Fibroblast of the conjunctiva (primary cell): ENCODE measurements at places on chromosomes 11 and 22.

GRCh38 chr11:6431861-6432260 is 8.9 kb downstream of the HPX start:
- DNase-seq: peak; percentile 46

- no peak for DNase-seq
Measured at GRCh38 chr11:20844630-20845029, 175.2 kb downstream of the NELL1 start.

DNA sequence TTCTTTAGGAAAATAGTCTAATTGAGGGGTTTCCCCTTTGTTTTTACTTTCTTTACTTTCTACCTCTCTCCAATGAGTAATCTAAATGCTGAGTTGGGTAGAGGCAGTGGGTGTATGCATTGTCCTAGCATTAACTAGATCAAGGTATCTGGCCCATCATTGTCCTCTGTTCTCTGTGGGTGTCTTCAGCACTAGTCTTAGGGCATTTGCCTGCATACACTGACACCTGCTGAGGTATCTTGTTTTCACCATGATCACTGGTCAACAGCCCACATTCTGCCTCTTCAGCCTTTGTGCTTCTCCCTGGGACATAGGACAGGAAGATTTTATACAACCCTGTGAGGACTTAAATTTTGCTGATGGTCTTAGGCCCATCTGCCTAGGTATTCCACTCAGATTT is 371.1 kb downstream of the RAB38 start:
- no peak for DNase-seq

DNA sequence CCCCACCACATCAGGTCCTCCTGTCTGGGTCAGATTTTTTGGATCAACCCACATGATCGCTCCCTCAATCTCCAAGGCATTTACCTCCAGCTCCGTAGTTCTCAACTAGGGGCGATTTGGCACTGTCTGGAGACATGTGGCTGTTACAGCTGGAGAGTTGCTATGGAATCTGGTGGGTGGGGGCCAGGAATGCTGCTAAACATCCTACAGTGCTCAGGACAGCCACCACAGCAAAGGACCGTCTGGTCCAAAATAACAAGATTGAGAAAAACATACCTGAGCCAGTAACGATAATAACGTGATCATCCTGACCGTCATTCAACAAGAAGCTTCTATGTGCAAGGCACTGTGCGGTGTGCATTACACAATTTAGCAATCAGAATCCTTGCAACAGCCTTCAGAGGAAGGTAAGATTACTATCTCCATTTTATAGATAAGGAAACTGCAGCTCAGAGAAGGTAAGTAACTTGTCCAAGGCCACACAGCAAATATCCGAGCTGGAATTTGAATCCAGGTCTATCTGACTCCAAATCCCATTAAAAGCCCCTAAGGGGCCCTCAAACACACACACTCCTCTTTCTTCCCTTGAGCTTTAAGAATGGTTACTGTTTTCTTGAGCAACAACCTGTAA is 14.3 kb upstream of the CRY2 start:
- DNase-seq: no peak

DNA sequence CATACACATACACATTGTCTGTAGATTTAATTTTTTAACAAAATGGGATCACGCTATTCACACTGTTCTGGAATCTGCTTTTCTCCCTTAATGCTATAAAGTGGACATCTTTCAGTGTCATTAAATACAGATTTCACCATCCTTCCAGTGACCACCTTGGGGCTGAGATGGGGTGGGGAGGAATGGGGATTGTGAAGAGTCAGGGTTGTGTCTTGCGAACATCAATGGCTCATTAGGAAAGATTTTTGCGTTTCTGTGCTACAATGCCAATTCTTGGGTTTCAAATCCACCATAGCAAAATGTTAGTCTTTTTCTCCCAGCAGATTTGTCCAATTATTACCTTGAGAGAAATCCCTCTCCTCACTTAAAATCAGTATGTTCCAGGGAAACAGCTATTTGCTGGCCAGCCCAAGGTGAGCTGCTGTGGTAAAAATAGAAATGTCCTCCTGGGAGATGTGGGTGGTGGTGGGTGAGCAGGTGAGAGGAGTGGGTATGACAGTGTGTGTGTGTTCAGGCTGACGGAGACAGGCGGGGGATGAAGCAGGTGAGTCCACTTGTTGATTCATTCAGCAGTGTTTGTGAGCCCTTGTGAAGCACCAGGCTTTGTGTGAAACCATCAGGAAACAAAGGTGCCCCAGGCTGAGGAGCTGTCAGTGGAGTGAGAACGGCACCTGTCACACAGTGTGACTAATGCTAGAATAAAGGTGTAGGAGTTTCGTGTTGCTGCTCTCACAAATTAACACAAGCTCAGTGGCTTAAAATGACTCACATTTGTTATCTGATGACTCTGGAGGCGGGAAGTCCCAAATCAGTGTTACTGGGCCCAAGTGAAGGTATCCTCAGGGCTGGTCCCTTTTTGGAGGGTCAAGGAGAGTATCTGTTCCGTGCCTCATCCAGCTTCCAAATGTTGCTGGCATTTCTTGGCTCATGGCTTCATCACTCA is 1.7 kb upstream of the CBX6 start:
- no peak for DNase-seq

DNA sequence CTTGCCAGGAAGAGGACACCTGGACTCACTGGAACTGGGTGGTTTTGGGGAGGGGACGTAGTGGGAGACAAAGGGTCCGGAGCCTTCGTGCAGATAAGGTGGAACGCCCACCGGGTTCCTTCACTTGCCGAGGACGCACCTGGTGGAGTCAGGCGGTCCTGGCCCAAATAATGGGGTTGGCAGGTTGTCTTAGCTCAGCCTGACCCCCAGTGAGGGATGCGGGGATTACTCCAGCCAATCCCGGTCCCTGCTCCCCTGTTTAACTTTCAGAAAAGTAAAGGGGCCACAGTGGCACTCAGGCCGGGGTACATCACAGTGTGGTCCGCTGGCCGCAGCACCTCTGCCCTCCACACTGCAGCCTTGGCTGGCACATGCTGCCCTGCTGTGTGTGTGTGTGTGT is 18.0 kb downstream of the A4GALT start:
- no peak for DNase-seq

GRCh38 chr11:130816546-130817329 is 99.5 kb downstream of the SNX19 start:
- DNase-seq: no peak

GRCh38 chr22:44956840-44957767 is 52.7 kb downstream of the PHF21B start:
- DNase-seq: no peak

DNA sequence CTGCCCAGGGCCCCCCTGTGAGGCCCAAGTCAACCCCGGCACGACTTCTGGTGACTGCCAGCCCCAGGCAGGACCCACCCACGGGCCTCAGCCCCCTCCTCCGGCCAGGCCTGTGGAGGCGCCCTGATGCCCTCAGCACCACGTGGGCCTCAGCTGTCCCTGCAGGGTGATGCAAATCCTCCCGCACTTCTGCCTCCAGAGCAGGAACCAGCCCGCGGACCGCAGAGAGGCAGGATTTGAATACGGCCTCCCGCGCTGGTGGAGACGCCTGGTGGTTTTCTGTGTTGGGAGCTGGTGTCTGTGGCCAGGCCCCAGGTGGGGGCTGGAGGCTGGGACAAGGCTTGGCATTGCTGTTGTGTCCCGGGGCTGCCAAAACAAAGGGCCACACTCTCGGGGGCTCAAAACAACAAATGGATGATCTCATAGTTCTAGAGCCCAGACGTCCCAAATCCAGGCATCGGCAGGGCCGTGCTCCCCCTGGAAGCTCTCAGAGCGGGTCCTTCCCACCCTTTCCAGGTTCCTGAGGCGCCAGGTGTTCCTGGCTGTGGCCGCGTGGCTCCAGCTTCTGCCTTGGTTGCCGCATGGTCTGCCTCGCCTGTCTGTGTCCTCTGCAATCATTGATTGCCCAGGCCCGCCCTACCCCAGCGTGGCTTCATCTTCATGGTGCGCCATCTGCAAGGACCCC is 19.4 kb downstream of the TRPM5 start:
- DNase-seq: no peak

DNA sequence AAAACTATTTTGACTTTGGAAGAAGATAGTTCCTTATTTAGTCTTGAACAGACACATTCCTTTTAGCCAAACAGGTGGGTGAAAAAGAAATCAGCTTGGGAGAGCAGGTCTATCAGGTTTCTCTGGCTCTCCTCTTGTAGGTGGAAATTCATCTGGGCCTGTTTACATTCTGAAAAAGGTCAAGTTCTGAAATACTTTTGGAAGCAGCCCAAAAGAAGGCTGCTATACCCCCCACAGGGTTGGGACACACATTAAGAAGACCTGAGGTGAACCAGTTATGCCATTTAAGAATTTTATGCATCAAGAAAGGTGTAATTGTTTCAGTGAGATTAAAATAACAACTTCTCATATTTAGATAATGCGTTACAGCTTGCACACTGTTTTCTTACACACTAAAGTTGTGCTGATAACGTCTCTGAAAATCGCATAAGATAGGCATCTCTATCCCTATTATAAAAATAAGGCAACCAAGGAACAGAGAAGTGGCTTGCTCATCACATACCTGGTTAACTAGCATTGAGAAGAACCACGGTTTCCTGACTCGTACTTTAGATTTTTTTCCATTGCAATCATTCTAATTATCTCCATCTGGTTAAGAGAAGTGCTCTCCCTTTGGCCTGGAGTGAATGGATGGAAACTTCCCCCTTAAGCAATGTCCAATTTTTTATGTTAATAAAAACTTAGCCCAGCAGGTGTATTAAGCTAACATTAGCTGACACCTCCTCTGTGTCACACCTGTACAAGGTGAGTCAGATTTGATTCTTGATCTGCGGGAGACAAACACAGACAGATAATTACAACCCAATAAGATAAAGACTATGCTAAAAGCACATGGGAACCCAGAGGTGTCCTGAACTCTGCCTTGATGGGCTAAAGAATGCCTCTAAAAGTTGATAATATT is 60.5 kb upstream of the UCP3 start:
- DNase-seq: no peak

DNA sequence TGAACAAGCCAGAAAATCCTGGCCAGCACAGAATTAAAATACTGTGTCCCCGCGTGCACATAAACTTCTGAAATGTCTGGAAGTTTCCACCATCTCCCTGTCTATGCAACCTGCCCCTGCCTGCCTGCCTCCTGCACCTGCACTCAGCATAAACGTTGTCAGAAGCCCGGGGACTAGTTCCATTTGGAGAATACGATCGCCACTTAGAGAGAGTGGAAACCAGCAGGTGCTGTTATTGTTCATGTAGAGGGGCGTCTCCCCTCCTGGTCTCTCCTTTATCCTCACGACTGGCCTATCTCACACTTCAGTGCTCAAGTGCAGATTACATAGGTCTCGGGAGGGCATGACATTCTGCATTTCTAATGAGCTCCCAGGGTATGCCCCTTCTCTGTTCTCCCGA is 35.6 kb downstream of the MPPED1 start:
- DNase-seq: no peak

- DNase-seq: no peak
Measured at GRCh38 chr11:128701936-128702335, 8.1 kb downstream of the FLI1 start.

DNA sequence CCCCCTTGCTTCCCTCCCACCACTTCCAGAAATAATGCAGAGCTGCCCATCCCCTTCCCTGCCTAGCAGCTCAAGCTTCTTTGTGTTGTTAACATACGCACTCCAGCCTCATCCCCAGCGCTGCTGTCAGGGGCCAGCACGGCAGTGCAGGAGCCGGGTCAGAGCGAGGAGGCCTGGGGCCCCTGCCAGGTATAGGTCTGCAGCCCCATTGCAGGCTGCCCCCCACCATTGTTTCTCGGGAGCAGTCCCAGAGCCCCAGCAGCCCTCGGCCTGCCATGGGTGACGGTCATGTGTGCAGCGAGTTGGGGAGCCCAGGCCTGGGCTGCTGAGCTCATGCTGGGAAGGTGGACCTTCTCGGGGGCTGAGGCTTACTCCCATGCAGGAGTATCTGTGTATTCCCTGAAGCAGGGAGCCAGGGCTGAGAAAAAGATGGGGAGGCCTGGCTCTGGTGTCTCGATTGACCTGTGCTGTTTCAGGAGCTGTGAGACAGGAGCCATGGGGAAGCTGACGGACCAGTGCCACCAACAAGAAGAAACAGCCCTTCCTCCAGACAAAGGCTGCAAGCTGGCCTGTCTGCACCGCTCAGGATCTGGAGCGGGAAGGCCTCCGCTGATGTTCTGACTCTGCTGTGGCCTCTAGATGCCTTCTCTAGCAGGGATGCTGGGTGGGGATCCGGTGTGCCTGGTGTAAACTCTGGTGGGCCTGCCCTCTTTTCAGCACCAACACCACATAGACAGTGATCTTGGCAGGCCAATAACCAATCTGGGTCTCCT is 220.5 kb upstream of the B3GAT1 start:
- no peak for DNase-seq

DNA sequence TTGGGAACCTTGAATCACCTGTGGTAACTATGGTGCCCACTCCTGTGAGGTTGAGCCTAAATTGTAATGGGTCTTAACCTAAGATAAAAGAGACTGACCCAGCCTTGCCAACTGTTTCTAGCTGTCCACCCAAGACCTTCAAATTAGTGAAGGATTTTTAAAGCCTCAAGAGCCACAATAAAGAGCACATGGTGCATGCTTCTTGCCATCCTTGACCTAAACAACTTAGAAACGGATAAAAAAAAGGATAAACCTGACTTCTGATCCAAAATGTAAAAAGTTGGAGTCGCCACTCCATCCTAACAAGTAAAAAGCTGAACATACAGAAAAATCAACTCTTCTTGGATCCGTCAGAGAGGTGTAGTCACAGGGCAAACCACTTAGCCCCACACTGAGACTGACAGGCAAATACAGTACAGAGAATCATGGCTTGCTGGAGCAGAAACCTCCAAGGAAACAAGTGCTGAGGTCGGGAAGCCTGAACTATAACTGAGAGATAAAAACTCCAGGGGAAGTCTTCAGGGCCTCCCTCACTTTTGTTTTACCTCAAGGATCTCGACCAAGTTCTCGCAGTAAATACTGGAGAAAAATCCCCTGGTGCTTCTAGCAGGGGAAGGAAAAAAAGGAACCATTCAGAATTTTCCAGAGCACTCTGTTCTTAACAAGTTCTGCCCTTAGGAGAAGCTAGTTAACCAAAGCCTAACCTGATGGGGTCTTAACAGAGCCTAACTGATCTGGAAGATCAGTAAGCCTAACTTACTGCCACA is 16.3 kb downstream of the ENTHD1 start:
- no peak for DNase-seq

DNA sequence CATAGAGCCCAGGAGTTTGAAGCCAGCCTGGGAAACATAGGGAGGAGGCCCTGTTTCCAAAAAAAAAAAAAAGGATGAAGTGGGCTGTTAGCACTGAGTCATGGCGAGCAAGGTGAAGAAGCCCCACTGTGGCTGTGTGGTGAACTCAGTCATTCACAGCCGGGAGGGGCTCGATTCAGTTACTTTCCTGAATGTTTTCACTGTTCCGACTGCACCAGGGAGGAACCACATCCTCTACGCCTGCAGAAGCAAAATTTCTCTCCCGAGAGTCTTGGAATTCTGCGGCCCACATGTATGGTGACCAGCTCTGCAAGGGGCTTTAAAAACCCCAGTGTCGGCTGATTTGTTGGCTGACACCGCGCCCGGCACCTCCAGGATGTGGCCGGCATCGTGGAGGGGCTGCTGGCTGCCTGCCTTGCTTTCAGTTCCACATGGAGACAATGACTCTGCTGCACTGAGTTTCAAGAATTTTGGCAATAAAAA is 27.8 kb upstream of the GRAMD4 start:
- DNase-seq: no peak
